Natural killer cell treated with Interleukin-12 subunit alpha and Interleukin-12 subunit beta and Interleukin-15 and Interleukin-18, amount 100 ng/mL, for 72 hours (primary cell): ENCODE measurements at places on chromosomes 5 and 9. TPM values are rescaled to one million over a fixed set of nuclear protein-coding genes. Genes with fewer than 3 reads are reported as not detected.

The PKD2L2 gene
- total RNA-seq = not detected

The PIP5K1B gene
- total RNA-seq = 0.24 TPM

The FNIP1 gene
- 27.7 TPM for total RNA-seq

The PDE6A gene
- not detected for total RNA-seq

The RNF130 gene
- 12.4 TPM for total RNA-seq

The DHX29 gene
- total RNA-seq = 22.1 TPM

The PPP3R2 gene
- total RNA-seq = not detected

The IRX4 gene
- not detected for total RNA-seq

The SLC36A2 gene
- not detected for total RNA-seq

- no peak for DNase-seq
Observed at GRCh38 chr5:4093236-4093635, 497.6 kb downstream of the IRX1 start.

GRCh38 chr9:101849102-101849707, 110.8 kb upstream of the GRIN3A start:
- no peak for DNase-seq

DNA sequence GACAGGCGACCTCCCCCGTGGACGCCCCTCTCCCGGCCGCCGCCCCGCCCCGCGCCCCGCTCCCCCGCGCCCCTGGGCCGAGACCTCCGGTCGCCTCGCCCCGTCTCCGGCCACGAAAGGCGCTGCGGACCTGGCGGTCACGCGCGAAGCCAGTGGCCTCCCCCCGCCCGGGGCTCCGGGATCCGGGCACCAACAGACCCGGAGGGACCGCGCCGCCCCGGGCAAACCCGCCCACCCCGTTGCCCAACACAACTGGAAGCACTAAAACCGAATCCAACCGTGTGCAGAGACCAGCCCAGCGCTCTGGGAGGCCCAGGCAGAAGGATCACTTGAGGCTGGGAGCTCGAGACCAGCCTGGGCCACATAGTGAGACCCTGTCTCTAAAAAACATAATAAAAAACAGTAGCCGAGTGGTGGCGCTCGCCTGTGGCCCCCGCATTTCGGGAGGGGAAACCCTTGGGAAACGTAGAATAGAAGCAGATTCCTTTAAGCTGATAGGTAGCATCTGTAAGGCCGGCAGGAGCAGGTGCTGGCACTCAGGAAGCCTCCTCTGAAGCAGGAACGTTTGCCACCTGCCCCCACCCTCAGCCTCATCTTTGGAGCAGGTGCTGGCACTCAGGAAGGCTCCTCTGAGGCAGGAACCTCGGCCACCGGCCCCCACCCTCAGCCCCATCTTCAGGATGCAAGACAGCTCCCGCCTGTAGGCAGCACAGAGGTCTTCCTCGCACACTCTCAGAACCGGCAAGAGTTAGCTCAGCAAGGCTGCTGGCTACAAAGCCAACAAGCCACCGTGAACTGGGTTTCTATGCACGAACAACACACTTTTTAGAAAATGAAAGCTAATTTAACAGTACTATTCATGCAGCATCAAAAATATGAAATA, 4.6 kb upstream of the SLC9A3 start:
- DNase-seq = no peak

DNA sequence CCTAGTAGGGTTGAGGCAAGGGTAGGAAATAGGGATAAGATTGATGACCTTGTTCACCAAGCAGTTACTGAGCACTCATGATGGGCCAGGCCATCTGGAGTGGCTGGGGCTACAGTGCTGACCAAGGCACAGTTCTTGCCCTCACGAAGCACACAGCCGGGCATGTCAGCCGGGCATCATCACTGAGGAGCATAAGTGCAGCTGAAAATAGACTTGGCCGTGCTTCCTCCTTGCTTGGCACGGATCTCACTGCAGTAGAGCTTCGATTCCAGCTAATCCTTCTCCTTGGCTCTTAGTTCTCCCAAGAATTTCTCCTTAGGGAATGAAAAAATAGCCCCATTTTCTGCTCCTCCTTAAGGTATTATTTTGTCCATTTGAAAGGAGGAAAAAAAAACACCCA, 116.6 kb downstream of the NMUR2 start:
- DNase-seq = no peak

GRCh38 chr5:96629774-96630173, 32.4 kb upstream of the CAST start:
- DNase-seq = no peak

DNA sequence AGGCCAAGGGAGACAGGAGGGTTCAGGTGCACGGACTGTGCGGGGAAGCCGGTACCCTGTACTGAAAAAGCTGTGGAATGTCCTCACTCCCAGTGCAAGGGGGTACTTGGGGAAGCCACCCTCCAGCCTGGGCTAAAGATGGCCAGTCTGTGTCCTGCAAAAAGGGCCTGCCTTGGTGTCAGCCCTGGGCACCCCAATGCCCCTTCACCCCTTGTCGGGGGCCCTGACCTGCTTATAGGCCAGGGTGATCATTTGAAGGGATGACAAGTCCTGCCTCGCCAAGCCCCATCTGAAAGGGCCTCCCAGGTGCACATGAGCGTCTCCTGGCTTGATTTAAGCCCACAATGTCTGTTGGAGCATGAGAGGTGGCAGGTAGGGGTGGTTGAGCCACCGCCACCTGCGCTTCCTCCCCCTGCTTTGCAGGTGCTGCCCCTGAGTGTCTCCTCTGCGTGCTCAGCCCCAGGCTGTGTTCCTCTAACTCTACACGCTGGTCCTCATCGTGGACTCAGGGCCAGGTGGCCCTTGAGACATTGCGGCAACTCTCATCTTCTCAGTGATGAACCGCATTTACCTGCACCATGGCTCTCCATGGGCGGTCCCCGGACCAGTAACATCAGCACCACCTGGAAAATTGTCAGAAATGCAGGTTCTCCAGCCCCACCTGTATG, 97.0 kb downstream of the ANKRD33B start:
- DNase-seq = no peak

DNA sequence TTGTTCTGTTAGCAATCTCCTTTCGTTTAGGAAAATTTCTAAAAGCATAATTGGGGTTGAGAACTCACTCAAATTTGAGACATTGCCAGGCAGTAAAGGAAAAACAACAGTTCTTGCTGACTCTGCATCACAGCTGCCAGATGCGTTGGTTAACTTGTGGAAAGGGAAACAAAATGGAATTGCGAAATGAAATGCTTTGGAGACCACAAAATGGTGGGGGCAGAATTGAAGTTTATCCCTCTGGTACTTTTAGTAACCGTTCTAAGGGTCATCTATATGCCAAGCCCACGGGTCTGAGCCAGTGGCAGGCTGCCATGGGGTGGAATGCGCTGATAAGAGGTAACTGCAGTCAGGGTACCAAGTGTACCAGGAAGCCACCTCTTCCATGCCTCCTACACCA, 28.6 kb upstream of the SELENOP start:
- no peak for DNase-seq

- no peak for DNase-seq
Observed at GRCh38 chr5:137822158-137822764, 45.4 kb upstream of the MYOT start.

DNA sequence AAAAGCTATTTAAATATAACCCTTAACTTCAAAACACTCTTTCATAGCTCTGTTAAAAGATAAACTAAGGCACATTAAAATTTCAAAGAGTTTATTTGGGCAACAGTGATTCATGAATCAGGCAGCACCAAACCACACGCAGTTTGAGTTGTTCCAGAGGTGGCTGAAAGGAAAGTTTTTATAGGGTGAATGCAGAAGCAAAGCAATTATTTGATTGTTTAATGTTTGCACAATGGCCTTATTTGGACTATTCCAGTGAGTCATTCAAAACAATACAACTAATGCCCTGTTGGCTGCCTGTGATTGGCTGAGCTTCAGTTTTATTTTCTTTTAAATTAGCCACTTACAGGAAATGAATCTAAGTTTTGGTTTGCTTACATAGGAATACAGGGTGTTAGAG, 125.3 kb downstream of the CEP120 start:
- DNase-seq = no peak

- peak; percentile 49 for DNase-seq
Observed at GRCh38 chr9:138100711-138101350, 223.2 kb downstream of the CACNA1B start.

DNA sequence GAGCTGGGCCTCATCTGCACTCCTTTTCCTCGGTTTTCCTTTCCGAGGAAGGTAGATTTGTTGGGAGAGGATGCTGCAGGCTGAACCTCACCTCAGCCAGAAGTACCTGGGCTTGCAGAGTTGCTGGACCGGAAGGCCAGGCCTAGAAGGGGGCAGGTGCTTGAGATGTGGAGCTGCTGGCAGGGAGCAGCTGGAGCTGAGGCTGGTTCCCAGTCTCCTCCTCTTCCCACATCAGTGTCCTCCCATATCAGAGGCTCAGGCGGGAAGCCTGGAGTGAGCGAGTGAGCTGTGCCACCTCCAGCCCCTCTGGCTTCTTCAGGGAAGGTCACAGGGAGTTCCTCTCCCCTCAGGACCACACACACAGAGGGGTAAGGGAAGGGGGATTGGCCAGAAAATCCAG, 259.4 kb downstream of the GADD45G start:
- no peak for DNase-seq

GRCh38 chr5:143800715-143801114, 11.2 kb upstream of the HMHB1 start:
- DNase-seq = no peak
